ENCODE measurements at places on chromosomes 16 and 17.

DNA sequence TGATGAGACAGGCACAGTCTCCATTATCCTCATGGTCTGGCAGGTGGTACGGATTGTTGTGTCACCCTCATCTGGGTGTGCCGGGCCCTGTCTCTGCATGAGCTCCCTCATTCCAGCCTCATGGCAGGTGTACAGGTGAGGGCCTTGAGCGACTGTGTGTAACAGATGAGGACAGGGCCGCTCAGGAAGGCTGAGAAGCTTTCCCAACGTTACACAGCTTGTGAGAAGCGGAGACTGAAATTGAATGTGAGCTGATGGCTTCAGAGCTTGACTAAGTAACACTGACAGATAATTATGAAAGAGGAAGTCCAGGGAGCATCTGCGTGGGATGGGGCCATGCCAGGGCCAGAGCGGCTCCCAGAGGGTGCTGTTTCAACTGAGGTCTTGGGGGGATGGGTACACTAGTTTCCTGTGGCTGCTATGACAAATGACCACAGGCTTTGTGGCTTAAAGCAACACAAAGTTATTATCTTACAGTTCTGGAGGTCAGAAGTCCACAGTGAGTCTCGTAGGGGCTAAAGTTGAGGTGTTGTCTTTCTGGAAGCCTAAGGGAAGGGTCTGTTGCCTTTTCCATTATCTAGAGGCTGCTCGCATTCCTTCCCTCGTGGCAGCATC lies 36.7 kb downstream of the CMIP start:
- peak; percentile 91 for DNase-seq

- DNase-seq, result no peak
Observed at GRCh38 chr17:80650751-80651518, 106.3 kb downstream of the RPTOR start.

GRCh38 chr16:68642436-68643101 lies 2.5 kb upstream of the CDH3 start:
- DNase-seq, result no peak

DNA sequence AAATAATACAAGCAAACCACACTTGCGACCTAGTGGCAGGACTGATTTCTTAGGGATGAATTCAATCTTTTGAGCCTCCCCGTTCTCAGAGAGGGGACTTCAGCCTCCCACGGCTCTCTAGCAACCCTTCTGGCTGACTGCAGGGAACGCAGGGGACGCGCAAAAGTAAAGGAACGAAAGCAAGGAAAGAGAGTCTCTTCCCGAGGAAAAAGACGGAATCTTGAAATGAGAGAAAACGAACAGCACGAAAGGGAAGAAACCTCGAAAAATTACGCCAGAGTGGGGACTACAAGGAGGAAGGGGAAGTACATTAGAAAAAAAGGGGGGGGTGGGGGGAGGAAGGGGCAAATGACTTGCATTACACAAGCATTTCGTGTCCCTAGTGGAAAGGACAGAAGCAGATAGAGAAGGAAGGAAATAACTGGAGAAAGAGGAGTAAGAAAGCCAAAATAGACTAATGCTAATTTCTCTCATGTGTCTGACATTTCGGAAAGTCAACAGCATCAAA lies 1.2 kb downstream of the GRB2 start:
- peak; percentile 43 for DNase-seq

GRCh38 chr17:57463103-57463885 lies 207.0 kb downstream of the MSI2 start:
- DNase-seq, result no peak
